ENCODE measurements at places on chromosomes 2 and 18. TPM values are rescaled to one million over a fixed set of nuclear protein-coding genes. Genes with fewer than 3 reads are reported as not detected.

Gene GALNT3
- total RNA-seq, result 17.2 TPM

Gene BOLL
- not detected for total RNA-seq

Gene HOXD1
- not detected for total RNA-seq

Gene INO80D
- 19.8 TPM for total RNA-seq

Gene GKN1
- total RNA-seq, result not detected

Gene SLC9A4
- 1.4 TPM for total RNA-seq

Gene CPO
- not detected for total RNA-seq

Gene EVX2
- not detected for total RNA-seq

Gene TRIB2
- total RNA-seq, result 2.9 TPM

Gene CRYBA2
- total RNA-seq, result 0.59 TPM

Gene DSEL
- 0.18 TPM for total RNA-seq

Gene SCYGR4
- total RNA-seq, result not detected

Gene CENPA
- 39.9 TPM for total RNA-seq

Gene AGXT
- 0.39 TPM for total RNA-seq

Gene MATN3
- 16.2 TPM for total RNA-seq

Gene GNLY
- not detected for total RNA-seq

Gene ZSWIM2
- total RNA-seq, result not detected

Gene PRADC1
- 25.4 TPM for total RNA-seq

Gene NOL4
- not detected for total RNA-seq

Gene TXNDC2
- total RNA-seq, result not detected

Gene SP5
- total RNA-seq, result 149 TPM

Gene CIB4
- total RNA-seq, result not detected

Gene MARCHF4
- not detected for total RNA-seq

Gene ADGRF3
- total RNA-seq, result 0.09 TPM

Gene SLC4A5
- total RNA-seq, result 2.2 TPM

Gene SAG
- total RNA-seq, result not detected

Gene PLEK
- not detected for total RNA-seq

Gene UGT1A10
- total RNA-seq, result 1.0 TPM

Gene NCOA1
- 34.7 TPM for total RNA-seq

Gene PTPRN
- total RNA-seq, result not detected

Gene LHCGR
- total RNA-seq, result not detected

Gene SNTG2
- total RNA-seq, result not detected

Gene ALS2
- 38.3 TPM for total RNA-seq

Gene SIX2
- total RNA-seq, result 1.9 TPM

Gene KCMF1
- total RNA-seq, result 83.4 TPM

Gene TM4SF20
- total RNA-seq, result 0.28 TPM

Gene KCNG2
- total RNA-seq, result not detected

Gene THSD7B
- 7.1 TPM for total RNA-seq

Gene EIF4E2
- 57.2 TPM for total RNA-seq

Gene RNF144A
- total RNA-seq, result 1.6 TPM

Gene HNRNPA3
- 322 TPM for total RNA-seq

Gene ANKRD12
- 36.5 TPM for total RNA-seq

Gene SERPINB5
- total RNA-seq, result not detected
